ENCODE measurements at places on chromosomes 12 and 14.

DNA sequence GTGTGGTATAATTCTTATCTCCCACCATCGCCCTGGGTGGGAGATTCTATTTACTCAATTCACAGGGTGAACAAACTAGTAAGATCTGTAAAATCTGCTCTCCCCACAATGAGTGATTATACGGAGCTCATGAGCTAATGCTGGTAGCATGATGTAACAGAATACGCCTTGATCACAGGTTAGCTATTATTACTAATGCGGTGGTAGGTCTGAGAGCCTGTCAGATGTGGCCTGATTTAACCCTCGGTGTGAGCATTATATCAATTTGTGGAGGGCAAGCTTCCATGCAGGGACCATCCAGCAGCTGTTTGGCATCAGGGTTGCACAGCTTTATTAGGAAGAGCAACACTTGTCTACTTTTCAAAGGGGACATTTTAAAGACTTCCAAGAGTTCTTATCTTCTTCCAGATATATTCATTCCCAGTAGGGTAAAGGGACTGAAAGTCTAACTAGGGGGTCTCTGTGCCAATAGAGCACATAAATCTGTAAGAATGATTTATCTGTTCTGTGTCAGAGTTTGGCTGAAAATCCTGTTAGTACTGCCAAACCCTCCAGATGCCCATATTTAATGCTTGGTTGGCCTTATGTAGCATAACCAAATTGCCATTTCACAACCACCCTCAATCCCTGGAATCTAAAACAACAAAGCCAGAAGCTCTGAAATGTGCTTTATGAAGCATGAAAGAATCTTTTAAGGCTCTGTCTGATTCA is 18.7 kb downstream of the TSHR start:
- no peak for DNase-seq

- DNase-seq, result no peak
These were observed 8.2 kb downstream of the CHST11 start for GRCh38 chr12:104464899-104465298.

DNA sequence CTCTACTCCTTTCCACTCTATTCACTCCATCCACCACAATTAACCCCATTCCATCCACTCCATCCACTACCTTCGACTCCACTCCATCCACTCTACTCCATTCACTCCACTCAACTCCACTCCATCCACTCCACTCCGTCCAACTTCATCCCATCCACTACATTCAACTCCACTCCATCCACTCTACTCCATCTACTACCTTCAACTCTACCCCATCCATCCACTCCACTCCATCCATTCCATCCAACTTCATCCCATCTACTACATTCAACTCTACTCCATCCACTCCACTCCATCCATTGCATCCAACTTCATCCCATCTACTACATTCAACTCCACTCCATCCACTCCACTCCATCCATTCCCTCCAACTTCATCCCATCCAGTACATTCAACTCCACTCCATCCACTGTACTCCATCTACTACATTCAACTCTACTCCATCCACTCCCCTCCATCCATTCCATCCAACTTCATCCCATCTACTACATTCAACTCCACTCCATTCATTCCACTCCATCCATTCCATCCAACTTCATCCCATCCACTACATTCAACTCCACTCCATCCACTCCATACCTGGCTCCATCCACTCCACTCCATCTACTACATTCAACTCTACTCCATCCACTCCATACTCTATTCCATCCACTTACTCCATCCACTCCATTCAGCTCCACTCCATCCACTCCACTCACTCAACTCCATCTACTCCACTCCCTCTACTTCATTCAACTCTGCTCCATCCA is 16.4 kb downstream of the HNF1A start:
- DNase-seq, result no peak

DNA sequence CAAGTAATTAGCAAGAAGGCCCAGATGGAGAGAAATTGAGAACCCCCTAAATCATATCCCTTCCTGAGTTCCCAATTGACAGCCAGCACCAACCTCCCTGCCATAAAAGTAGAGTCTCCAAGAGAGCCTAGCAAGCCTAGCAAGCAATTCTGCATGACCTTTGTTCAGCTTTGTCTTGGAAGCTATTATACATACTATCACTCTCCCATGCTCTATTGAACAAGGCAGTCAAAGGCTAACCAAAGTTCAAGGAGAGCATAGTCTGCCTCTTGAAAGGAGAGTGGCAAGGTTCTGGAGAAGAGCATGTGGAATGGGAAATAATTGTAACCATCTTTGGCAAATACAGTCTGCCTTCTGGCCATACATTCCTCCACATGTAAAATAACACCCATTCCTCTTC is 7.8 kb downstream of the ACOT4 start:
- DNase-seq, result no peak

DNA sequence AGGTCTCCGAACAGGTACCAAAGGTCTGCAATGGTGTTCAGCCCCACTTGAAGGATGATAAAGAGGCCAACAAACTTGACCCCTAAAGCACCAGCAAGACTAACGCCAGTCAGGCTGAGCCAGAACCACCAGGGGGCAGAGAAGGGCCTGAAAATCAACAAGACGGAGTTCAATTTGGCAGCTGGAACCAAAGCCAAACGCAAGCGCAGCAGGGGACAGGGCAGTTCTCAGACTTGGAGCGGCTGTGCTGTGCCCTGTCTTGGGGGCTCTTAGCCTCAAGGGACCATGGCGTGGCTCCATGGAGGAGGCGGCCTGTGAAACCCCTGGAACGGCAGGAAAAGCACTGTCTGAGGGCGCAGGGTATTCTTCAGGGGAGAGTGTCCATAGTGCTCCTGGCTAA is 19.6 kb downstream of the POMT2 start:
- no peak for DNase-seq

GRCh38 chr14:83071888-83072501 is 1538.3 kb upstream of the SEL1L start:
- no peak for DNase-seq

- DNase-seq, result no peak
These were observed 39.2 kb downstream of the DICER1 start for GRCh38 chr14:95117937-95118721.

- DNase-seq, result no peak
These were observed 105.2 kb upstream of the ATF7IP start for GRCh38 chr12:14260011-14260993.

DNA sequence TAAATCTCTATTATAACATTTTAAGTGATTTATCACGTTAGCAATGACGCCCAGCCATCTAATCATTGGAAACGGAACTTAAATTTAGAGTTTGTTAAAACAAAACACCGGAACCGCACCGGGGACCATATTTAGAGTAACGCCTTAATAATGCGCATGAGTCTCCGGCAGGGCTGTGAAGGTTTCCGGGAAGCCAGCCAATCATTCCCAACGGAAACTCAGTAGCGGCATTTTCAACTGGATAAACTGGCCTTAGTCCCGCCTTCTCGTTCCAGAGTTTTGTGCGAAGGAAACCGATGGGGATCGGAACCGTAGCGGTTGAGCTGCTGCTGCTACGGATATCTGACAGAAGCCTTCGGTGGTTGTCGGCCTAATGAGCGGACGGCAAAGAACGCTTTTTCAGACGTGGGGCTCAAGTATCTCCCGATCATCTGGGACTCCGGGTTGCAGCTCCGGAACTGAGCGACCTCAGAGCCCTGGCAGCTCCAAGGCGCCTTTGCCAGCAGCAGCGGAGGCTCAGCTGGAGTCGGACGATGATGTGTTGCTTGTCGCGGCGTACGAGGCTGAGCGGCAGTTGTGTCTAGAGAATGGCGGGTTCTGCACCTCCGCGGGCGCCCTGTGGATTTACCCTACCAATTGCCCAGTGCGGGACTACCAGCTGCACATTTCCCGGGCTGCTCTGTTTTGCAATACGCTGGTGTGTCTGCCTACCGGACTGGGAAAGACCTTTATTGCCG is at the start of gene FANCM:
Gene FANCM, plus strand, starts transcription at position 272 of the 737 bp plus-strand sequence. Its CDS starts 102 bp downstream, at position 374.
- peak; percentile 73 for DNase-seq

DNA sequence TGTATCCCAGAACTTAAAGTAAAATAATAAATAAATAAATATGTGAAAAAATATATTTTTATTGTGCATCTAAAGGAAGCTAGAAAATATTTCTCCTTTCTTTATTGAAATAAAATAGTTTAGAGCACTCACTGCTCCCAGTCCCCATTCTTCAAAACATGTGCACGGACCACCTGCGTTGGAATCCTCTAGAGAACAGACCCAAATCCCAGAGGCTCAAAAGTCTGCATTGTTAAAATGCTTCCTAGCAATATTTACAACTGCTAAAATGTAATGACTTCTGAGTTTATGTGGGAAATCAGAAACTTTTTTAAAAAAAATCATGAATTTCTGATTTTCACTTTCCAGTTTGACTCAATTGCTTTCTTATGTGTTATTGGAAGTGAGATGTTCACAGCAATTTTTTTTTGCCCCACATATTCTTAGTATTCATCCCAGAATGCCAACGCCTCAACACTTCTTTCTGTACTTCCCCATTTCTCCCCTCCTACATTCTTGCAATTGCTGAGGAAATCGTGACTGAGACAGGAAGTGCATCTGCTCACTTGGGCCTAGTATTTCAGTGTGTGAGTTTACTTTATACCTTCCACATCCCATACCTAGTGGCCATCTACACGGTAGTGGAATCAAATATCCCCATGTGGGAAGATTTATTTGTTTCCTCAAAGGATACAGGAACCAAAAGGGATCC is 116.0 kb upstream of the FLRT2 start:
- no peak for DNase-seq
